ENCODE measurements at places on chromosomes 12 and 14. TPM values are rescaled to one million over a fixed set of nuclear protein-coding genes. Genes with fewer than 3 reads are reported as not detected.

DNA sequence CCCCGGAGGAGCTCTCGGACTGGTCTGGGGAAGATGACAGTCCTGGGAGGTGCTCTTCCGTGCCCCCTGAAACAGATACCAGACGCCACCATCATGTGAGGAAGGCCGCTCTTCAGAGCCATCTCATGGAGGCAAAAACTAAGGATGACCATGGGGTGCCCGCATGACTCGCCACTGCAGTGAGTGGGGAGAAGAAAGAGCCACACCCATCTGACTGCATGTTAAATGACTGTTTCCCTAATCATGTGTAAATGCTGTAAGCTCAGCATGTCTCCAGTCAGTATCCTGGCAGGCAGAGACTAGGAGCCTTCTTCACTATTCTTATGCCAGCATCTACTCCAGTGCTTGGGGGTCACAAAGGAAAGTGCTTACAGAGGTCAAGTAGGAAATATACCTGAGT lies 4.0 kb downstream of the STON2 start:
- DNase-seq, result no peak

The SLC8A3 gene
- total RNA-seq, result 3.0 TPM

GRCh38 chr14:66351310-66351709 lies 134.9 kb upstream of the CCDC196 start:
- DNase-seq, result no peak

GRCh38 chr12:66674495-66675122 lies 4.3 kb downstream of the GRIP1 start:
- no peak for DNase-seq

DNA sequence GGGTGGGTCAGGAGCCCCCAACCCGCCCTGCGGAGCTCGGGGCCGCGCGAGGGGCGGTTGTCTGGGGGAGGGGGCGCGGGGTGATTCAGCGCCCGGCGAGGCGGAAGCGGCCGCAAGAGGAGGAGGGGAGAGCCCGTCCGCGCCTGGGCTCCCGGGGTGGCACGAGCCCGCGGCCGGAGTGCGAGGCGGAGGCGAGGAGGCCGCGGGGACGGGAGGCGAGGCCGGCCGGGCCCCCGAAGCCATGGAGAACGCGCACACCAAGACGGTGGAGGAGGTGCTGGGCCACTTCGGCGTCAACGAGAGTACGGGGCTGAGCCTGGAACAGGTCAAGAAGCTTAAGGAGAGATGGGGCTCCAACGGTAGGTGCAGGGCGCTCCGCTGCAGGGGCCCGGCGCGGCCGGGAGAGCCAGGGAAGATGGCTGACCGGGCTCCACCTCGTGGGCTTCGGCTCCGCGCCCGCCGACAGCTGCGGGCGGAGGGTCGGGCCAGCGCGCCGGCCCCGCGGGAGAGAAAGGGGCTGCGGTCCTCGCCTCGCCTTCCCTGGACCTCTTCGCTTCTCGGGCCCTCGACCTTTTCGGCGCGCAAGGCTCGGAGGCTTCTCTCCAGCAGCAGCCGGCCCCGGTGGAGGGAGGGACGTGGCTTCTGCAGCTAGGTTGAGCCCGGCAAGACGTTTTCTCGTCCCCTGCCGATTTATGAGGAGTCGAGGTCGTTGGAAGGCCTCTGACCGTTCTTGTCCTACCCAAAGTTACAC lies 677 bp downstream of the ATP2A2 start:
- no peak for DNase-seq

- no peak for DNase-seq
Measured at GRCh38 chr12:72510772-72511171, 238.6 kb downstream of the TRHDE start.

All from urinary bladder (tissue), 4 donors.